ENCODE measurements at places on chromosomes 1 and 21. TPM values are rescaled to one million over a fixed set of nuclear protein-coding genes. Genes with fewer than 3 reads are reported as not detected.

DNA sequence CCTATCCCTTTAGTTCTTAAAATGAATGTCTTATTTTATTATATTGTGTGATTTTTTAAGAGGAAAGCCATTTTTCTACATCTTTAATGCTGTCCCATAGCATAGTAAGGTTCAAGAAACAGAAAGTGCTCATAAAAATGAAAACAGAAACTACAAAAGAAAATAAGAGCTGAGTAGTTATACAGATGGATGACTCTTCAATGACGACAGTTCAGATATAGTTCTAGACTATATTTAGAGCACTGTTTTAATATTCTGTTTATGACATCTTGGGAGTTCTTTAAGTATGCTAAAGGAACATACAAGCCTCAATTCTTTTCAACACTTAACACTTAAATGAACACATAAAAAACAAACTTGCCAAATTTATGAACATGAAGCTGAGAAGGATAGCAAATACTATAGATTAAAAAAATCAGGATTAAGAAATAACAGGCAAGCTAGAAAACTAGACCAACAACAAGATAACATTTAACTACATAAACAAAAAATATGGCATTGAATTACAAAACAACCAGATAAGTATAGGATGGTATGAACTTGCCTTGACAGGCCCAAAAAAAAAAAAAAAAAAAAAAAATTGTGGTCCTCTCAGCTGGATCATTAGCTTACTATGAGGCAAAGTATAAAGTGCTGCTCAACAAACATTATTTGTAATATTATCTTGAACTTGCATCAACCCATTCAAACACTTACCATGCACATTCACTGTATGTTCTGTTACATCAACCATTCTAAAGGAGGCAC is 87.9 kb downstream of the ZZZ3 start:
- DNase-seq: no peak

GRCh38 chr1:96747565-96747964 is 26.0 kb downstream of the PTBP2 start:
- no peak for DNase-seq

DNA sequence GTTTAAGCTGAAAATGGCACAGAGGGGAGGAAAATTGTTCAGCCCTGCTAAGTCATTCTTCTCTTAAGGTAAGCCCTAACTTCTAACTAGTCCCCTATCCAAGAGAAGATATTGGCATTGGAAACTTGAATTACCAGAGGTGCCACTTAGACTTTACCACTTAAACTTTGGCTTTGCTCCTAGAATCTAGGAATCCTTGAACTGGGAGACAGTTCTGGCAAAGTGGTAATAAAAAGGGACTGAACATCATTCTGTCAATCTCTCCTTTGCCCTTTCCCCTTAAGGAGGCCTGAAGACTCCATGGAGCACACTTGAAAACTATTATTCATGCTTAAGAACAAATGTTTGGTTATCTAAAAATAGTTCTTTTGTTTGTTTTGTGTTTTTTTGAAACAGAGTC is 8.4 kb downstream of the ATP1A4 start:
- no peak for DNase-seq

GRCh38 chr1:43305926-43306687 is 5.3 kb downstream of the TIE1 start:
- no peak for DNase-seq

CCDC28B gene
- total RNA-seq: 21.3 TPM

LHX8 gene
- total RNA-seq: not detected

DNA sequence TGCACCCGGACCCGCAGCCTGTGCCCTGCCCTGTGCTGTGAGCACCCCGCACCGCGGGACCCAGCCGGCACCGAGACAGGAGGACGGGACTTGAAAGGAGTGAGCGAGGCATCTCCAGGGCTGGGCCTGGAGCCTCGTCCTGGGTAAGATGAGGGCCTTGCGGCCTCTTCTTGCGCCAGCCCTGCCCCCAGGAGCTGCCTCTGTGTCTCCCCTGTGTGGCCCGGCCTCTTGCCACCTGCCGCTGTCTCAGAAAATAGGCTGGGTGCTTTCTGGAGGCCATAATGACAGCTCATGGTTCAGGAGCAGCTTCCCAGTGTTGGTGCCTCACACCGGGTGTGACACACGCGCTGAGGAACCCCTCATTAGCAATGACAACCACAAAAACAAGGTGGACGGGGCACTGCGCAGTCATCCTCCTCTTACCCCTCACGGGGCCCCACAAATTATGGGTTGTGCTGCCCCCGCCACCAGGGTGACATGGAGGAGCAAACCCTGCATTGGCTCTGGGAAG is 161.5 kb upstream of the C1orf174 start:
- no peak for DNase-seq

NPHS2 gene
- total RNA-seq: not detected

PTGER3 gene
- total RNA-seq: 0.26 TPM

DNA sequence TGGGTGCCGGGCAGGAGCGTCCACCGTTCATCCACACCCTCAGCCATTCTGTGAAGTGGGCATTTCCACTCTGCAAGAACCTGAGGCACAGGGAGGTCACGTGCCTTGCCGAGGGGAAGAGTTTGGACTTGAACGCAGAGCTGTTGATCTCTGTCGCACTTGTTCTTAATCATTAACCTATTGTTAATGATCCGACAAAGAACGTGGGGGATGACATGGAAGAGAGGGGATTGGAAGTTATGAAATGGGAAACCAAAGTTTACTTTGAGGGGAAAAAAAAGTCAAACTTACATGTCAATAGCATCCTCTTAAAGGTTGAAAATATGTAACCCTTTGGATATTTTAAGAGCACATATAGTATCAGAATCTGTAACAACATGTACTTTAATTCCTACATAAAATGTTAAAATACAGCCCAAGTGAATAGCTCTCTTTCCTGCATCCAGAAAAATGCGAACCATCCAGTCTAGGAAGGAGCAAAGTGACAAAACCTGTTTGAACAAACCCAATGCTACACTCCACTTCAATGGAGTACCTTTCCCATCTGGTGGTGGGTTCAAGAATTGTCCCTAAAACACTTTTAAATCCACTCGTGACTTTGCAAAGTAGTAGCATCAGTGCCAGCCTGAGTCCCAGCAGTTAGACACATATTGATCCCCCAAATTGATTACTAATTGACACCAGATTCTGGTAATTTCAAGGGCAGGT is 75.5 kb downstream of the SETD4 start:
- DNase-seq: no peak

GRCh38 chr1:100443811-100444571 is 91.7 kb downstream of the CDC14A start:
- DNase-seq: no peak

DNA sequence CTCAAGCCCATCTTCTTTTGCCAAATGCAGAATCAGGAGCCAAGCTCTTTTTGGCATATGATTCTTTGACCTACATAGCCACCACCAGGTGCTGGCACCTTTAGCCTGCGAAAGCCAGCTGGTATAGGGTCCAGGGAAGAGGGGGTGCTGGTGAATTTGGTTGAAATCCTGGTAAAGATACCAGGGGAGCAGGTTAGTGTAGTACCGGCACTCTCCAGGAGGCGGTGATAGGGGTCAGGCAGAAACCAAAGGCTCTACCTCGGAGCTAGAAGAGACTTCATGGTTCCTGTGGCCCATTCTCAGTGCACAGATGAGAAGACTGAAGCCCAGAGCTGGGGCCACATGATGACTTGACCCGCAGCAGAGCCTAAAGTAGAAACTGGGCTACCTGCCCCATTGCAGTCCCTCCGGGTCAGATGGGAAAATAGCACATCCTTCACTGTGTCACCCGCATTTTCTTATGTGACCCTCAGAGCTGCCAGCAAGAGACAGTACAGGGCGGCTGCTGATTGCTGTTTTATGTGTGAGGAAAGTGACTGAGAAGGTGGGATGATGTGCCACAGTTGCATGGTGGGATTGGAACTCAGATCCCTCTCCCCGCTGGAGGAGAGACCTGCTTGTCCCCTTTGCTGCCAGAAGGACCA is 36.0 kb upstream of the IL19 start:
- DNase-seq: peak; percentile 70

- no peak for DNase-seq
Observed at GRCh38 chr1:205716371-205717132, 33.4 kb downstream of the NUCKS1 start.

DNA sequence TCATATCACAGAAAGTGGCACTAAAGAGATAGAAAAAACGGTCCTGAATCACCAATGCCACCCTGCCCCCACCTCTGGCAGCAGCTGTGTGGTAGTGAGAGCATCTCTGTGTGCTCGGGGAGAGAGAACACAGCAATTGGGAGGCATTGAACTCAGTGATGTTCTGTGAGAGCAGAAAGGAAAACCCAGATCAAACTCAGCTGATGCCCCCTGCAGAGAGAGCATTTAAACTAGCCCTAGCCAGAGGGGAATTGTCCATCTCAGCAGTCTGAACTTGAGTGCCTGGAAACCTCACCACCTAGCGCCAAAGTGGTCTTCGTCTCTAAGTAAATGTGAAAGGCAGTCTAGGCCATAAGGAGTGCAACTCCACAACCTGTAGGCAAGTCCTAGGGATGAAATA is 21.3 kb downstream of the SLC44A5 start:
- no peak for DNase-seq

FCN3 gene
- 0.22 TPM for total RNA-seq

TRNP1 gene
- 38.4 TPM for total RNA-seq

GRCh38 chr1:115710859-115711624 is 57.5 kb downstream of the CASQ2 start:
- DNase-seq: no peak

DNA sequence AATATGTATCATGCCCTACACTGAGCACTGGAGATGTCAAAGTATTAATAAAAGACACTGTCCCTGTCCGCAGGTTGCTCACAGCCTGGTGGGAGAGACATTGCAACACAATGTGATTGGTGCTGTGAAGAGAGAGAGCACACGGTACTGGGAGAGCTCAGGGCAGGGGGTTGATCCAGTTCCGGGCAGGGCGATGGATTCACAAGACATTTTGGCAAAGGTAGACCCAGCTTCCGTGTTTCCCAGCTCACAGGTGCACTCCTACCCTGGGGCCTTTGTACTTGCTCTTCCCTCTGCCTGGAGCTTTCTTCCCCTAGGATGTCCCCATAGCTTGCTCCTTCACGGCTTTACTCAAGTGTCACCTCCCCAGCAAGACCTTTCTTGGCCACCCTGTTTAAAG is 1.4 kb downstream of the PLA2G5 start:
- no peak for DNase-seq

DNA sequence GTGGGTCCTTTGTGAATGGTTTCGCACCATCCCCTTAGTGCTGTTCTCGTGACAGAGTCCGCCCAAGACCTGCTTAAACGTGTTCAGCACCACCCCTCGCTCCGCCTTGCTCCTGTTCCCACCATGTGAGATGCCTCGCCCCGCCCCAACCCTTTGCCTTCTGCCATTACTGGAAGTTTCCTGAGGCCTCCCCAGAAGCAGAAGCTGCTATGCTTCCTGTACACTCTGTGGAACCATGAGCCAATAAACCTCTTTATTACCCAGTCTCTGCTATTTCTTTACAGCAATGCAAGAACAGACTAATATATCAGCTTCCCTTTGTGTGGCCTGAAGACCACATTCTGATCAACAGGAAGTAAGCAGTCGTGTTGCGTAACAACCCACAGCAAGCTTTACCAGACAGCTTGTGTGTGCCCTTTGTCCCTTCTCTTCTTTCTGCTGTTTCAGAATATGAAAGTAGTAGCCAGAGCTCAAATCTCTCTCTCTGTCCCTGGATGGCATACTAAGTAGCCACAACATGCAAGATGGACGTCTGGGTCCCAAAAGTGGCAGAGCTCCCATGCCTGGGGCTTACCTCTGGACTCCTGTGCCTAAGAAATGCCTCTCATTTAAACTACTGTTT is 14.1 kb downstream of the HENMT1 start:
- no peak for DNase-seq

DNA sequence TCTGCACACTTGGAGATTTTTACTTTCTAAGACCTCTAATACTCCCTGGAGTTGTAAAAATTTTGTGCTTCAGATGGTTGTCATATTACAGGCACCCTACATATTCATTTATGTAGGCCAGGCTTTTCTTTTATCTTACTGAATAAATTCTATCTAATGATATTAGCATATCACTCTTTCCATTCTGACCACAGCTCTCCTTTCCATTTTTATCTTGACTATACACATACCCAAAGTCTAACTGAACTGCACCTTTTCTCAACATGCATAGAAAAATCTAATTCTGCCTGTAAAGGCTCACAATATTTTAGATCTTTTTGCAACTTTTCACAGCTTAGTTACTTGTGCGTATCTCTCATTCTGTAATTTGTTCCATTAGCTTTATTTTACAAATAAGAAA is 52.7 kb upstream of the TSHB start:
- DNase-seq: no peak

DNA sequence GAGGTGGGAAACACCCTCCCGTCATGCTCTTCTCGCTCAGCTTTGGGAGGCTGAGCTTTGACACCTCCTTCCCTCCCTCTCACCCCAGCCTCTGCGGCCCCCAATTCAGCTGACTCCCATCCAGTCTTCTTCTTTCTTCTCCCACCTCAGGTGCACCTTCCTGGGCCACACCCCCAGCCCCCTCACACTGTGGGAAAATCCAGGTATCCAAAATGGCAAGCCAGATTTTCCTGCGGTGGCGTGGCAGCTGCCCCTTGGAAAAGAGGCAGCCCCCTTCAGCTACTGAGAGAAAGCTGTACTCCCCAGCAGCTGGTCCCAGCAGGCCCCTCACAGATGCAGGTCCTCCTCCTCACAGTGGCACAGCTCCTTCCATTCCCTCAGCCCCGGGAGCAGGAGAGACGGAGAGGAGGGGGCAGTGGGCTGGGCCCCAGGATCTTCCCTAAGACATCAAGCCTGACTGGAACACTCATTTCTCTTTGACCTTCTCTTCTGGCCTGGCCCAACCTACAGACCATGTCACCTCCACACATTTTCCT is 61.6 kb downstream of the OPTC start:
- DNase-seq: no peak

ZNF648 gene
- total RNA-seq: 1.4 TPM

PDC gene
- not detected for total RNA-seq

NR0B2 gene
- total RNA-seq: not detected

- no peak for DNase-seq
Observed at GRCh38 chr1:152735648-152736047, 22.2 kb upstream of the KPRP start.

PLA2G2A gene
- 7.1 TPM for total RNA-seq

DNA sequence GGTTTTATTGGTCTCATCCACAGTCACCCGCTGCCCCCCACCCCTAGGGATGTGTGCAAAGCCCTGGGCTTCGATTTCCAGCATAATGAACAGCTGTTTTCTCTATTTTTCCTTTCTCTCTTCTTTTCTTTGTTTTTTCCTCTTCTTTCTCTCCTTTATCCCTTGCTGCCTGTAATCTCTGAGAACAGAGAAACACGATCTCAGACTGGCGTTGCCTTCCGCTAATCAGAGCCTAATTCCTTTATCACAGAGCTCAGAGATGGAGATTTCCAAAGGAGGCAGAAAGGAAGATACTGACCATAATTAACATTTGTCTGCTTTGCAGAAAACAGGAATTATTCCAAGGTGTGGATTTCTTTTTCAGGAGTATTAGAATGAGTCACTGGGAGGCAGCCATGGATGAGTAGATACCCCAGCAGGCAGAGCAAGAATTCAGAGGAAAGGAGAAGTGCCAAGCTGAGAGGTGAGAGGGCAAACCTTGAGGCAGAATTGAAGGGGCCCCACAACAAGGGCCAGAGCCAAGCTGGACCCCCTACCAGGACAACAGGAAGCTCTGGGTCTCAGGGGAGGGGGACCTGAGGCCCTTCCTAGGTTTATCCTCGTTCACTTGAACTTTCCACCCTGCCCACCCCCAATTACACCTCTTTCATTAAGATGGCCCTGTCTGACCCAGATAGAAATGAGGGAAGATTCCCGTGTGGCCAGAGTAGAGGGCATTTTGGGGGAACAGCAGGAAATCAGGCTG is 33.3 kb downstream of the MATN1 start:
- no peak for DNase-seq

MROH7 gene
- total RNA-seq: 0.09 TPM

All from H9 (cell line).